ENCODE measurements at places on chromosomes 5 and 9. TPM values are rescaled to one million over a fixed set of nuclear protein-coding genes. Genes with fewer than 3 reads are reported as not detected.

GRCh38 chr9:37144762-37145161 lies 24.4 kb downstream of the ZCCHC7 start:
- H3K4me3 ChIP-seq: no peak overlapping the region
- peaks cover 50% of the 10 kb centered on the region for H3K4me1 ChIP-seq
- no peak for DNase-seq
- no peaks in the 10 kb centered on the region for H3K27me3 ChIP-seq
- H3K36me3 ChIP-seq: no peaks in the 10 kb centered on the region

Gene IGIP
- 0.27 TPM for polyA plus RNA-seq

DNA sequence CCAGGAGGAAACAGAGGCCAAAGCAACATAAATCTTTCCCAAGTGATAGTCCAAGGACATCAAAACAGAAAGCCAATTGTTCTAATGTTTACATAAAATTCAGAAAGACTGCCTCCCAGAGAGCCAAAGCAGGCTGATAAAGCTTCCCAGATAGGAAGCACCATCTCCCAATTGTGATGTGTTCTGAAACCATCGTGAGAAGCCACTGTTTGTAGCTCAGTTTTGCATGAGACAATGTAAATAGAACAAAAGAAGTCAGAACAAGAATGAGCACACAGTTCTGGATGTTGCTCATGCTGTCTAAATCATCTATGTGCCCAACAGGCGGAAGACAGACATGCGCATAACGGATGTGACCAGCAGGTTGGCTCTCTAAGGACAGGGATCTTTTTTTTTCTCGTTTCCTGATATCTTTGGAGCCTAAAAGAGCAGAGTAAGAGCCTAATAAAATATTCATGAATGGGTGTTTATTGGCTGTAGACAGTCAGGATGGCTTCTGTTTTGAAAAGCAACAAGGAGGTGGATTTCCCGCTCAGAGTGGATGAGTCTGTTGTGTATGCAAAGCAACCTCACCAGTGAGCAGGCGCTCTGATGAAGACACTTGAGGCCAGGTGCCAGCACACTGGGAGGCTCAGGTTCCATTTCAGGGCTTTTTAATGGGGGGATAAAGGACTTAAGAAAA lies 113.6 kb downstream of the GNA14 start:
- H3K4me3 ChIP-seq: no peak overlapping the region
- no peak overlapping the region for H3K27ac ChIP-seq
- H3K36me3 ChIP-seq: no peaks in the 10 kb centered on the region
- no peaks in the 10 kb centered on the region for H3K27me3 ChIP-seq
- no peak for DNase-seq

- no peak overlapping the region for H3K4me3 ChIP-seq
- H3K36me3 ChIP-seq: no peaks in the 10 kb centered on the region
- no peaks in the 10 kb centered on the region for H3K4me1 ChIP-seq
These were observed 12.6 kb upstream of the PALM2AKAP2 start for GRCh38 chr9:109767404-109767803.

DNA sequence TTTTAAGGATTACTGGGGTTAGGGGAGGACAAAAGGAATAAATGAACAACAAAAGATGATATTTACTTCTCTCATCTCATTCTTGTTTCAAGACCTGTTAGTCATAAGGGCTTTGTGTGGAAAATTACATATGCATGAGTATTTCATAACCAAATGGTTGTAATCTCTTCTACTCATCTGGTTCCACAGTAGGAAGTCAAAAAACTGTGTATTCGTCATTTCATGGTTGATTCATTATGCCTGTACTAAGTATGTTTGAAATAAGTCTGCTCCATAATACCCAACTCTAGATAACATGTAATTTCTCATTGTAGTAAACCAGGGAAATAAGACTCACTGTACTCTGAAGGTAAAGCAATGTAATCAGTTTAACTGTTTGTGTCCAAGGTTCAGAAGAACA lies 212.9 kb downstream of the ARRDC3 start:
- H3K27me3 ChIP-seq: no peaks in the 10 kb centered on the region
- H3K27ac ChIP-seq: no peak overlapping the region
- no peaks in the 10 kb centered on the region for H3K4me1 ChIP-seq
- H3K4me3 ChIP-seq: no peak overlapping the region

DNA sequence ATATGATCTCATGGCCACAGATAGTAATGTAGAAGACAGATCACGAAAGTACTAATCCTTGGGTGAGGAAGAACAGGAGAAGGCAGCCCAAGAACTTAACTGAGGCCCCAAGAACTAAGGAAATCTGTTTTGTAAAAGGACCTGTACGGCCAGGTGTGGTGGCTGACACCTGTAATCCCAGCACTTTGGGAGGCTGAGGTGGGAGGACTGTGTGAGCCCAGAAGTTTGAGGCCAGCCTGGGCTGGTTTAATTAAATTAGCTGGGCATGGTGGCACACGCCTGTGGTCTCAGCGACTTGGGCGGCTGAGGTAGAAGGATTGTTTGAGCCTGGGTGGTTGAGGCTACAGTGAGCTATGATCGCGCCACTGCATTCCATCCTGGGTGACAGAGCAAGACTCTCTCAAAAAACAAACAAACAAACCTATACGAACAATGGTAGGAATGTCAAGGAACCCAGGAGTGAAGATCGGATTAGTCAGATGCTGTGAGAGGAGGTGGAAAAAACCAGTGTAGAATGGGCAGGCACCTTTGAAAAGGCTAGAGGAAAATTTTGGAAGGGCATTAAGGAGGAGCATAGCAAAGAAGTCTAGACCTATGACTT lies 283.8 kb upstream of the DMRT1 start:
- DNase-seq: no peak
- no peaks in the 10 kb centered on the region for H3K4me1 ChIP-seq
- no peak overlapping the region for H3K27ac ChIP-seq
- no peak overlapping the region for H3K4me3 ChIP-seq
- H3K36me3 ChIP-seq: no peaks in the 10 kb centered on the region

DNA sequence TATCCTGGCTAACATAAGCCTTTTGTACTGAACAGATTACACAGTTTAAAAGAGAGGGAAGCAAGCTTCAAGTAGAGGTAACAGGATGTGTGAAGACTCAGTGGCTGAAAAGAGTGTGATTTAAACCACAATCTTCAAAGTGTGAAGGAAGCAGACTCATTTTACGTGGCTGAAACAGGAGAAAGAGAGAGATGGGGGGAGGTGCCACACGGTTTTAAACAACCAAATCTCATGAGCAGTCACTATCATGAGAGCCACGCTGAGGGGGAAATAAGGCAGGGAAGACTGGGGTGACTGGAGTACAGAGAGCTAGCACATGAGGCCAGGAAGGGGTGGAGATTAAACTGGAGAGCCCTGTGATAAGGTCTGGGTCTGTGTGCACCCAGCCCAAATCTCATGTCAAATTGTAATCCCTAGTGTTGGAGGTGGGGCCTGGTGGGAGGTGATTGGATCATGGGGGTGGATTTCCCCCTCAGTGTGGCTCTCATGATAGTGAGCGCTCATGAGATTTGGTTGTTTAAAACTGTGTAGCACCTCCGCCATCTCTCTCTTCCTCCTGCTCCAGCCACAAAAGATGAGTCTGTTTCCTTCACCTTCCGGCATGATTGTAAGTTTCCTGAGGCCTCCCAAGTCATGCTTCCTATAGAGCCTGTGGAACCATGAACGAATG lies 318.6 kb upstream of the CD180 start:
- peaks cover 41% of the 10 kb centered on the region for H3K4me1 ChIP-seq
- no peak overlapping the region for H3K4me3 ChIP-seq
- no peaks in the 10 kb centered on the region for H3K27me3 ChIP-seq
- H3K27ac ChIP-seq: no peak overlapping the region

Gene MVB12B
- 0.30 TPM for polyA plus RNA-seq

DNA sequence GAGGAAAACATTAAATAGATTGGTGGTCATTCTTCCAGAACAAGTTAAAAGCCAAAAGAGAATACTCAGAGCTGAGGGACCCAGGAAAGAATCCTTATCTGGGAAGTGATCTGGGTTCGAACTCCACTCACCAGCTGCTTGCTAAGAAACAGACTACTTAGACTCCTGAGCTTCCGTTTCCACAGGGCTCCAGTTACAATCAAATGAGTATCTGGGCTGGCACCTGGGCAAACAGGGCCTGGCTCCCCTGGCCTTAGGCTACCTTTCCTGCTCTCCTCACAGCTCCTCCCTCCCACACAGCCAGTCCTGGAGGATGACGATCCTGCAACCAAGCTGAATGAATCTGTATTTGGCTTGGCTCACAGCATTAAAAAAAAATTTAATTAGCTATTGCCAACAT lies 2.5 kb downstream of the MAPK9 start:
- H3K27ac ChIP-seq: no peak overlapping the region
- no peak for DNase-seq
- no peaks in the 10 kb centered on the region for H3K27me3 ChIP-seq
- peaks cover 34% of the 10 kb centered on the region for H3K4me1 ChIP-seq
- no peaks in the 10 kb centered on the region for H3K36me3 ChIP-seq

Gene TLX3
- polyA plus RNA-seq: not detected

- H3K4me1 ChIP-seq: no peaks in the 10 kb centered on the region
- no peaks in the 10 kb centered on the region for H3K27me3 ChIP-seq
- H3K27ac ChIP-seq: no peak overlapping the region
These were observed 6.2 kb upstream of the CKMT2 start for GRCh38 chr5:81226949-81227348.

Gene KIF24
- not detected for polyA plus RNA-seq

DNA sequence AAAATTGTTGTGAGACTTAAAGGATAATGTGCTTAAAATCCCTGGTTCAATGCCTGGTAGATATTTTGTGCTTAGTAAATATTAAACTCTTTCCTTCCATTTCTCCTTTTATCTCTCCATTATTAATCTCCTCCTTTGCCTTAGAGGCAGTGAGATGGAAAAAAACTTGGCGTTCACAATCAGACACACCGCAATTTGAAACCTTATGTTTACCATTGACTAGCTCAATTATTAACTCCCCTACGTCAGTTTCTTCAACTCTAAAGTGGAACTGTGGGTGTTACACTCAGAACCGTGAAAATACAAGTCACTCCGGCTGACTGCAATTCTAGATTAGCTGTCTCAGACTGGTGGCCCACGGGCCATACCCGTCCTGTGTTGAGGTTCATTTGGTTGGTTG lies 327.2 kb downstream of the DEPDC1B start:
- no peaks in the 10 kb centered on the region for H3K36me3 ChIP-seq
- DNase-seq: no peak
- H3K4me3 ChIP-seq: no peak overlapping the region
- H3K27ac ChIP-seq: no peak overlapping the region

DNA sequence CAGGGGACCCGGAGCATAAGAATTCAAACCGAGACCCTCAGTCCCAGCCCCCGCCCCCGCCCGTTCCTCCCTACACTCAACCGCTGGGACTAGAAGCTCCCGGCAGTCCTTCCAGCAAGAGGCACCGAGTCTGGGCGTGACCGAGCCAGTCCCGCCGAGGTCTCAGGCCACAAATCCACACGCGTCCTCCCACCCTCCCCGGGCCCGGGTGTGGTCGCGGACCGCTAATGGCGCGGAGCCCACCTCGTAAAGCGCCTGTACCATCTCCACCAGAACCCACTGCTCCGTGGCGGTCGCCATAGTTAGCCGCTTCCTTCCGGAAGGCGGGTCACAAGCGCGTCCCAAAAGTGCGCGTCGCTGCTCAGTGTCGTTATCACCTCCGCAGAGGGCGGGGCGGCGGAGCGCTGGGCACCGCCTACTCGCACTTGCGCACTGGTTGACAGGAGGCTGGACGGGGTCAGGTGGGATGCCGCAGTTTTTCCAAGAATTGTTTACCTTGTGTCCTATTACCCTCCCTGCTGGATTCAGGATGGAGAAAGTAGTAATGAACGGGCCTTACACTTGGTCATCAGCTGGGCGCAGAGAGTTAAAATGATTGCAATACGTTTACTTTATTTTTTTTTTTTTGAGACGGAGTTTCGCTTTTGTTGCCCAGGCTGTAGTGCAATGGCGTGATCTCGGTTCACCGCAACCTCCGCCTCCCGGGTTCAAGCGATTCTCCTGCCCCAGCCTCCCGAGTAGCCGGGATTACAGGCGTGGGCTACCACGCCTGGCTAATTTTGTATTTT lies at the start of gene SPTLC1:
TSS of gene SPTLC1 (minus strand) at position 343 of the 788 bp plus-strand sequence. CDS start at position 300, 43 bp downstream.
- H3K36me3 ChIP-seq: peaks cover 16% of the 10 kb centered on the region
- H3K4me3 ChIP-seq: peak within 1 kb of the TSS; percentile 90
- peaks cover 26% of the 10 kb centered on the region for H3K4me1 ChIP-seq
- DNase-seq: peak; percentile 95

DNA sequence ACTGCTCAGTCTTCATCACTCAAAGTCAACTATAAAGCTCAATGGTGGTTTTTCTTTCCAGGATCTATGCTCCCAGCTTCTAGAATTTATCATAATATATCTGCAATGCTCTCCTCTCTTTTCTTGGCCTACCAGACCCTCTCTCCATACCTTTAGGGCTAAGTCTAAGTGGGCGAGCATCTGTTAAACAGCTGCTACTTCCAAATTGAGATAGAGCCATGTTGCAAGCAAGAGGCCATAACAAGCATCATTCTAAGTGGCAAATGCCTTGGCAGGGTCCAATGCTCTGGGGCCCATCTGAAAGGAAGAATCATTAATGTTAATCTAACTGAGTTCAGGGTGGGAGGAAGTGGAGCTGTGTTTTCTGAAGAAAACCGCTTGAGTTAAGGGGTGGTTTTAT lies 324.0 kb downstream of the TLR4 start:
- no peak for DNase-seq
- H3K27me3 ChIP-seq: no peaks in the 10 kb centered on the region
- no peak overlapping the region for H3K27ac ChIP-seq
- H3K36me3 ChIP-seq: no peaks in the 10 kb centered on the region
- no peak overlapping the region for H3K4me3 ChIP-seq

- H3K4me3 ChIP-seq: no peak overlapping the region
- H3K27ac ChIP-seq: no peak overlapping the region
- no peak for DNase-seq
- no peaks in the 10 kb centered on the region for H3K4me1 ChIP-seq
These were observed 41.4 kb upstream of the CCDC112 start for GRCh38 chr5:115337882-115338281.

GRCh38 chr5:53035868-53036381 lies 46.8 kb downstream of the ITGA2 start:
- H3K27ac ChIP-seq: no peak overlapping the region
- no peak overlapping the region for H3K4me3 ChIP-seq
- no peak for DNase-seq

GRCh38 chr9:112914524-112914923 lies 23.8 kb upstream of the SLC46A2 start:
- H3K27me3 ChIP-seq: no peaks in the 10 kb centered on the region
- no peak overlapping the region for H3K4me3 ChIP-seq
- no peak for DNase-seq
- no peaks in the 10 kb centered on the region for H3K36me3 ChIP-seq
- H3K27ac ChIP-seq: no peak overlapping the region

GRCh38 chr5:171484460-171484899 lies 65.0 kb downstream of the FGF18 start:
- H3K4me1 ChIP-seq: peaks cover 4% of the 10 kb centered on the region
- H3K4me3 ChIP-seq: no peak overlapping the region
- DNase-seq: no peak
- no peaks in the 10 kb centered on the region for H3K36me3 ChIP-seq

GRCh38 chr9:130110596-130111021 lies 56.9 kb downstream of the GPR107 start:
- H3K27me3 ChIP-seq: no peaks in the 10 kb centered on the region
- H3K4me3 ChIP-seq: no peak overlapping the region
- peaks cover 9% of the 10 kb centered on the region for H3K4me1 ChIP-seq
- peaks cover 24% of the 10 kb centered on the region for H3K36me3 ChIP-seq
- no peak for DNase-seq
- no peak overlapping the region for H3K27ac ChIP-seq

Gene MYMK
- polyA plus RNA-seq: not detected

All from CD4-positive, alpha-beta memory T cell (primary cell).